ENCODE measurements at places on chromosomes 16 and 17. TPM values are rescaled to one million over a fixed set of nuclear protein-coding genes. Genes with fewer than 3 reads are reported as not detected.

DNA sequence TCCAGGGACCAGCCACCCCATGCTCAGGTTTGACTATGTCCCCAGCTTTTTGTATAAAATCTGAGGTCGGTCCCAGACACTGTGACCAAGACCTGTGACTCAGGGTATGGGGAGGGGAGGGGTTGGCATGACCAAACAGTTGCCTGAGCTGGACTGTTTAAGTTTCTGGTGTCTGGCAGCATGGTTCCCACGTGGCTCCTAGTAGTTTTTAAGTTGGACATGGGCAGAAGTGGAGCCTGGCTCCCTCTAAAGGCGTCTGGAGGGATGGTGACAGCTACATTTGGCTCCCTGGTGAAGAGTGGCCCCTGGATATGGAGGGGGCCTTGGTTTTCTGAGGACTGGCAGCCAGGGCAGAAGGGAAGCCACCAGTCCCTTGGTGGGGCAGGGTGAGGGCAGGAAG is 7.9 kb downstream of the SMCR8 start:
- DNase-seq: no peak

Gene MLKL
- total RNA-seq: 2.7 TPM

Gene FAM171A2
- 14.8 TPM for total RNA-seq

GRCh38 chr16:89074803-89075688 is 18.6 kb upstream of the ACSF3 start:
- DNase-seq: no peak

GRCh38 chr17:8125154-8125946 is 1.4 kb upstream of the HES7 start:
- no peak for DNase-seq

DNA sequence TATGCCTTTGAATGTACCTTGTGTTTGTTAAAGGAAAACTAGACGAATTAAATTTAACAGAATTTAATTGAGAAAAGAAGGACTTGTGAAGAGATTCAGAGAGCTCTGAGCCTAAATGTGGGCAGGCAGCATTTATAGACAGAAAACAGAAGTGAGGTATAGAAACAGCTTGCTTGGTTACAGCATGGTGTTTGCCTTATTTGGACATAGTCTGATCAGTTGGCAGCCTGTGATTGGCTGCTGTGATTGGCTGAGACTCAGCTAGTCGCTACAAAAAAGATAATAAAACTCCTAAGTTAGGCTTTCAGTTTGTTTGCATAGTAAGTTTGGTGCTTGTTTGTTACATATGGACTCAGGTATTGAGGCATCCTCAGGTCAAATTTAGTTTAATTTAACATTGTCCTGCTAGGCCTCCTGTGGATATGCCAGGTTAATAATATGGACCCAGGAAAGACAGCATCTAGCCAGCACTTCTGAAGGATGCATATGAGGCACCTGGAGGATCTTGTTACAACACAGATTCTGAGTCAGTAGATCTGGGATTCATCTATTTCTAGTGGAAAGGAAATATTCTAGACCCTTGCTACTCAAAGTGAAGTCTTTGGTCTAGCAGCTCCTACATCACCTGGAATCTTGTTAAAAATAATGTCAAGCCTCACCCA is 43.4 kb downstream of the SLFN5 start:
- no peak for DNase-seq

GRCh38 chr16:57984443-57985203 is 13.7 kb upstream of the CNGB1 start:
- peak; percentile 92 for DNase-seq

DNA sequence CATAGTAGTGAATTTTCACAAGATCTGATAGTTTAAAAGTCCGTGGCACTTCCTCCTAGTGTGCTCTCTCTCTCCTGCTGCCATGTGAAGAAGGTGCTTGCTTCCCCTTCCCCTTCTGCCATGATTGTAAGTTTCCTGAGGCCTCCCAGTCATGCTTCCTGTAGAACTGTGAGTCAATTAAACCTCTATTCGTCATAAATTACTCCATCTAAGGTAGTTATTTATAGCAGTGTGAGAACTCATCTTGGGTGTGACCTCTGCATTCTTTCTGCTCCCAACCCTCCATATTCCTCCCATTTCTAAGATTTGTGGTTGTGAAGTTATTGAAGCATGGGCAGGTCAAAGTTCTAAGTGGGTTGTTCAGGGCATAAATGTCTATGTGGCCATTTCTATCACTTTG is 62.1 kb upstream of the ADAMTS18 start:
- DNase-seq: no peak

DNA sequence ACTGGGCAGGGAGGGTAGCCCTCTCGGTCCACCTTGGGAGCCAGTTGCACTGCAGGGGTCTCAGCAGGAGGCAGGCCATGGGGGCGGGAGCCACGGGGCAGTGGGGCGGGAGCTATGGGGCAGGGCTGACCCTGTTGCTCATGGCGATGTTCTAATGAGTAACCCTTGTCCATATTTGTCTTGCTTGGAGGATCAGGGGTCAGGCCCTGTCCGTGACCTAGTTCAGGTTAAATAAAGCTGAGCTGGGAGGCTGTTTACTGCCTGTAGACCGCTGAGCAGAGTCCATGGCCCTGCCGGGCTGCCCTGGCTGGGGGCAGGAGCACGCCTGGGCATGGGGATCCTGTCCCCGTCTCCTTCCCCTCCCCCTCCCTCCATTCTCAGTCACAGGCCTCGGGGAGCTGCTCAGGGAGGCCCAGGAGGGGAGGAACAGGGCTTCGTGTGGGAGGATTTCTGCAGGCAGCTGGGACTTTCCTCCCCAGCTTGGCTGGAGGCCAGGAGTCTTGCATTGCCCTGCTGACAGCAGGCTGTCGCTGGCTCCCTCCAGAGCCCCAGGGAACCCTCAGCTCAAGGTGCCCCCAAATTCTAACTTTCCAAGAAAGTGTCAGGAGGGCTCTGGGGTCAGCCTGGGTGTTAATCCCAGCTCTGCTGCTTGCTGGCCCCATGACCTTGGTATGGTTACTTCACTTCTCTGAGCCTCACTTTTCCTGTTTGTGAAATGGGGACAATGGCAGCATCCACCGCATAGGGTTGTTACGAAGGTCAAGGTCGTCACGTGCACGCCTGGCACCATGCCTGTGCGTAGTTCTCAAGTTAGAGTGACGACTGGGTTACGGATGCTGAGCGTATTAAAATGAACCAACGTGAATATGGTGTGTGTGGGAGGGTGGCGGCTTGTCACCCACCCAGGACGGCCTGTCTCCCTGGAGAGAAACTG is 6.1 kb upstream of the SERPINF2 start:
- DNase-seq: no peak

GRCh38 chr17:34245351-34245905 is 9.7 kb upstream of the CCL2 start:
- DNase-seq: no peak

- no peak for DNase-seq
These were observed 337.9 kb upstream of the DYNLRB2 start for GRCh38 chr16:80202831-80203413.

DNA sequence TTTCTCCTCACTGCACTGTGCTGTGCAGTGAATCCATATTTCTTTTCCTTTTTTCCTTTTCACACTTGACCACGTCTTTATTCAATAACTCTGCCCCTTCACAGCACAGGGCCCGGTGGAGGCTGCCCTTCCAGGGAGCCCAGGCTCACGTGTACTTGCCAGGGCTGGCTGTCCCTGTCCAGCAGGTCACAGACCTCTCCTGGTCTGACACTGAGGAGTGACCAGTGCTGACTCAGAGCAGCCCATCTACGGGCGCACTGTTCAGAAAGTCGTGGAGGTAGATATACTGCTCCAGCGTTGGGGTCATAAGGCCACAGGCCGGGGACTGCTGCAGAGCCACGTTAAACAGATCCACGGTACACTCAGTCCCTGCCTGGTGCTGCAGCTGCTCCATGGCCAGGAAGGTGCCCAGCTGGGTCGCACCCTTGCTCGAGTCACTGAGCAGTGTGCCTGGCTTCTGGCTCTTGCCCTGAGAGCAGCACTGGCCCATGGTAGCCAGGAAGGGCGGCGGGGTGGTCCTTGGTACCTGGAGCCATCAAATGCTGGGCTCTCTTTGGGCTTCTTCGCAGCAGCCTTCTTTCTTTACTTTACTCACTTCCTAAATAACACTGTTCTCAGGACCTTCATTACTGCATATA is 531.7 kb downstream of the CDH13 start:
- no peak for DNase-seq

Gene PYY
- not detected for total RNA-seq

DNA sequence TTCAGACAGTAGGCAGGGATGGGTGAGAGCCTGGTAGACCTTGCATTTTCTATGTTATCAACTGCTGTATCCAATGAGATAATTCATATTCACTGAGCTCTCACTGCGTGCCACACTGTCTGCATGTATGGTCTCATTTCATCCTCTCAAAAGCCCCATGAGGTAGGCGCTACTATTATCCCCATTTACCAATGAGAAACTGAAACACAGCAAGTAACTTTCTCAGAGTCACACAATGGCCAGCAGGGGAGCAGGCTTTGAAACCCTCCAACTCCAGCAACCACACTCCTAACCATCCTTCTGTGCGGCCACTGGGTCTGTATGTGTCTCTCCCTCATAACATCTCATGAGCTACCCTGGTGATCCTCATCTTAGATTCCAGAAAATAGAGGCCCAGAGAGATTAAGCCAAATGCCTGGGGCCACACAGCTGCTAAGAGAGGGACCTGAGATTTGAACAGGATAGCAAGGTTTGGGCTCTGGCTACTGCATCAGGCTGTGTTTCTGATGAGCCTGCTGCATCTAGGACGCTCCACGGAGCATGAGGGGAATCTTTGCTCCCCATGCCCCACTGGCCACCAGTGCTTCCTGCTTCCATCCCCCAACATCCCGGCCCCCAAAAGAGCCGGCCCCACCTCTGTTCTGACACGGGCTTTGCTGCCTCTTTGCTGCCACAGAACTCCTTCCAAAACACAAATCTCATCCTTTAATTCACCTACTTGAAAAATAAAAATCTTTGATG is 3.2 kb downstream of the CCR7 start:
- no peak for DNase-seq

Gene SLC16A5
- total RNA-seq: 2.1 TPM

DNA sequence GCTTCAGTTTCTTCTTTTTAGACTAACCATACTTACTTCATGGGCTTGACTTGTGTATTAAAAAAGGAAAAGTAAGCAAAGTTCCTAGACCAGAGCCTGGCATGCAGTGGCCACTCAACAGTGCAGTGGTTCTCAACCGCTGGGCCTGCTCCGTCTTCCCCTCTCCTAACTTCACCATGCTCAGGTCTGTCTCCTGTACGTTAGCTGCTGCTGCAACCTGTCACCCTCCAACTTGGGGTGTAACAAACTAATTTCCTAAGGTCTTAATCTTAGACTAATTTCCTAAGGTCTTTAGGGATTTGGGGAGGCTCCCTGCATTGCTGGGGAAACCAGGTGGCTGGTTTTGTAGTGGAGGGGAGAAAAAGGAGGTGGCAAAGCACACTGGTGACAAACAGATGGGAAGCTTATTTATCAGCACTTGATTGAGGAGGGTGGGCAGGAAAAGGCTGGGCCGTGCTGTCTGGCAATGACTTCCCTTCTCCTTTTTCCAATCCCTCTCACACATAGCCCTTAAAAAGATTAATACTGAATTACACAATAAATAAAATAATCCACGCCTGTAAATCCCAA is 2.2 kb upstream of the ARL4D start:
- DNase-seq: peak; percentile 29

DNA sequence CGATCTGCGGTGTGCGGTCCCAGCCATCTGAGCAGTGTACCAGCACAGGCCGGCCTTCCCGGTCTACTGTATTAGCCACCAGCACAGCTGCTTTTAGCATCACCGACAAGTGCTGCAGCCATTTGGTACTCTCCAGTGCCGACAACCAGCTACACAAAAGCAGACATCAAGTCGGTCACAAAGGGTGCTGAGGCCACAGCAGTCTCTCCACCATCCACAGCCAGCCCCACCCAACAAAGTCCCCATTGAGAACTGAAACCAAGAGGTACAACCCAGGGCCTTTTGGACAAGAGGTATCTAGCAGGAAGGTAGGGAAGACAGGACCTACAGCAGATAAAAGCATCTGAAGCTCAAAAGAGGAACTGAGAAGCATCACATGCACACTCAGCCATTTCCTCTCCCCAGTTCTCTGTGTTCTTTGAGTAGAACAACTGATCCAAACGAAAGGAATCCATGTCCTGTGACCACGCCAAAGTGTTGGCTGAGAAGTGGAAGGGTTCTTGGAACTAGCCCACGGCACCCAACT is 9.5 kb downstream of the MTMR4 start:
- no peak for DNase-seq

DNA sequence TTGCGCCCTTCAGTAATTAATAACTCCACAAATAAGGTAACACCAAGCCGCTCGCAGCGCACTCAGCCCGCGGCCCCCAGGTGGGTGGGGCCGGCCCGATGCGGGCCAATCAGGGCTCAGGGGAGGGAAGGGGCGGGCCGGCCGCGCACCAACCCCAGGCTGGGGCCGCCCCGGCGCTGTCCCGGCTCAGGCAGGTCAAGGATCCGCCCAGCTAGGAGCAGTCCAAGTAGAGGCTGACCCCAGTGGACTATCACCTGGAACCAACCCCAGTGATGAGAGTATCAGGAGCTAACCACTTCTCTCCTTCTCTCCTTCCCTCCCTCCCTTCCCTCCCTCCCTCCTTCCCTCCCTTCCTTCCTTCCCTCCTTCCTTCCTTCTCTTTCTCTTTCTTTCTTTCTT is 110.8 kb downstream of the C16orf78 start:
- DNase-seq: peak; percentile 62

DNA sequence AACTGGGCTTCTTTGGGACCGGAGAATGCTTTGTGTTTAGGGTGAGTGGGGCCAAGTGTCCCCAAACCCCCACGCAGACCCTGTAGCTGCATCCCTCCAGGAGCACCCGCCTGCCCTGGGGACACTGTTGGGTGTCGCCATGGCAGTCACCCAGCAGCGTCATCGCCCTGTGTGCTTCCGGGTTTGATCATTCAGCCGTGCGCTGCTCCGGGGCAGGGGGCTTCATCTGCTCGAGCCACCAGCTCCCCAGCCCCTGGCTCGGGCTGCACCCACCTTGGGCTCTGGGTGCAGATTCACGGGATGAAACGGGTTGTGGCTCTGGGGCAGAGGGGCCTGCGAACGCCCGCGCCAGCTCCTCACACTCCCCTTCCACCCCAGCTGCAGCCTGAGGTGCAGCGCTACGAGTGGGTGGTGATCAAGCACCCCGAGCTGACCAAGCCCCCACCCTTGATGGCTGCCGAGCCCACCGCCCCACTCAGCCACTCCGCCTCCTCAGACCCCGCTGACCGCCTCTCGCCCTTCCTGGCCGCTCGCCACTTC is 13.8 kb upstream of the ATP6V0C start:
- no peak for DNase-seq

Gene VMO1
- total RNA-seq: 0.82 TPM

Measured in chondrocyte (in vitro differentiated cells).